GM19239 (cell line): ENCODE measurements at places on chromosomes 11 and 22.

- DNase-seq = no peak
These were observed 22.3 kb upstream of the SLC36A4 start for GRCh38 chr11:93220078-93220477.

- DNase-seq = peak; percentile 19
These were observed 103.9 kb downstream of the GGTLC2 start for GRCh38 chr22:22748297-22748743.

- DNase-seq = no peak
These were observed 2.0 kb upstream of the TMA7B start for GRCh38 chr22:39958009-39958711.

- no peak for DNase-seq
These were observed 75.4 kb downstream of the MPPED2 start for GRCh38 chr11:30510750-30511149.

GRCh38 chr11:126636911-126637794 lies 281.7 kb downstream of the ST3GAL4 start:
- no peak for DNase-seq

DNA sequence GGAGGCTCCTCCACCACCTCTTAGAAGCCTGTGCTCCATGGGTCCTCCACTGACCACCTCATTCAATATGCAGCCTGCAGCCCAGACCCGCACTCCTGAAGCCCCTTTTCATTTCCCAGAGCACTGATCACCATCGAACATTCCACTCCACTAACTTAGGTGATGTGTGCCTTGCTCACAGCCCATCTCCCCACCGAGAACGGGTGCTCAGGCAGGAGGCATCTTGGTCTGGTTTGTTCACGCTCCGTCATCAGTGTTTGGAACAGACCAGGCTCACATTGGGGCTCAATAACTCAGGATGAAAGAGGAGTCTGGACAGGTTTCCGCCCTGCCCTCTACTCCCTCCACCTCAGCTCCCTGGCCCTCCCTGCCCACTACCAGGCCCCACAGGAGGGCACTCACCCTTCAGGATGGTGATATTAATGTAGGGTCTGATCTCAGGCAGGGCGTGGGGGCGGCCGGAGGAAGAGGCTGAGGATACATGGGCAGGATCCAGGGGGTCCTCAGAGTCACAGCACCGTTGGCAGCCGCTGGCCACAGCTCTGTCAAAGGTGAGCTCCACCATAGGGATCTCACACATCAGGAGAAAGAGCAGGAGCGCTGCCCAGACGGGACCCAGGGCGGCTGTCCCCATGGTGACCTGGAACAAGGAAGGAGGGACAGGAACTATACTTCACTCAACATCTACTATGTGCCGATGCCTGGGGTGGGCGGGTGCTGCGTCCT lies 3.1 kb downstream of the C1QTNF6 start:
- DNase-seq = no peak

- no peak for DNase-seq
These were observed 120.0 kb downstream of the CTNND1 start for GRCh38 chr11:57881647-57882046.

DNA sequence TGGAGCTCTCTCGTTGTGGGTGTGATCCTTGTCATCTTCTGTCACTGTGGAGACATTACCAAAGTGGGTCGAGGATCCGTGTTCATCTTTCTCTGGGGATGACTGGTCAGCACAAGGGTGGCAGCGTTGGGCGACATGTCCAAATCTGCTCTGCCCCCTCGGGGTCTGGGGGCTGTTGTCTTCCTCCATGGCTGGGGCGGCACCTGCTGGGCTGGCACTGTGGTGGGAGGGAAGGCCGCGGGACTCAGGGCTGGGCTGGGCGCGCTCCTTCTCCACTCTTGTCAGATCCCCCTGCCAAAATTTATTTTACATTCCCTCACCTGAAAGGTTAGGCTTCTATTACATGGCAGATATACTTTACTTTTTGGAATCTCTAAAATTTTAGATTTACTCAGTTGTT lies 96.4 kb downstream of the UVRAG start:
- no peak for DNase-seq

GRCh38 chr22:44145544-44145943 lies 35.2 kb upstream of the PARVG start:
- DNase-seq = no peak
